ENCODE measurements at places on chromosomes 11 and 22.

DNA sequence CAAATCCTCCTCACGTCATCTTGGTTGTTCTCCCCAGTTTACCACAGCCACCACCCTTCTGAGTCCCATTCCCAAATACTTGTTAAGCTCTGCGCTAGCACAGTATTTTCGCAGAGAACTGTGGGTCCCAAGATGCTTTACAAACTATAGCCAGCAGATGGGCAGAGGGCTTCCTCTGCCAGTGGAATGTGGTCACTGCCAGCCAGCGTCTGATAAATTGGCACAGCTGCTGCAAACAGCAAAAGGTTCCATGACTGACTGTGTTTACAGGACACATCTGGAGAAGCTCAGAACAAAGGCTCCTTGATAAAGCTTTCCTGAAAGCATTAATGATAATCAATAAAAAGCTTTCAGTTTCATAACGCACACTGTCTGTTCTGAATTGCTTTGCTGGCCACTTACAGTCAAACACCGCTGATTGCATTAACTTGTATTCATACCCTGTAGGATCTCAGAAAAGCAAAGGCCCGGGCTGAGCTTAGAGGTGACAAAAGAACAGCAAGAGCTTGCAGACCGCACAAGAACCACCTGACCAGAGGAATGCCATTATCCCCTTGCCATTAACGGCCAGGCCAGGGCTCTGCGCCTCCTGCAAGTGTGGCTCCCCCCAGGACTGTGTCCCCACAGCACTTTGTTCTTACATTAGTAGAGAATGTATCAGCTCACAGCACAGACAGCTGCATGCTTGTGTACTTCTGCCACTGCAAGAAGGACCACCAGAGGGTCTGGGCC lies 120.6 kb downstream of the MICAL3 start:
- no peak for DNase-seq

DNA sequence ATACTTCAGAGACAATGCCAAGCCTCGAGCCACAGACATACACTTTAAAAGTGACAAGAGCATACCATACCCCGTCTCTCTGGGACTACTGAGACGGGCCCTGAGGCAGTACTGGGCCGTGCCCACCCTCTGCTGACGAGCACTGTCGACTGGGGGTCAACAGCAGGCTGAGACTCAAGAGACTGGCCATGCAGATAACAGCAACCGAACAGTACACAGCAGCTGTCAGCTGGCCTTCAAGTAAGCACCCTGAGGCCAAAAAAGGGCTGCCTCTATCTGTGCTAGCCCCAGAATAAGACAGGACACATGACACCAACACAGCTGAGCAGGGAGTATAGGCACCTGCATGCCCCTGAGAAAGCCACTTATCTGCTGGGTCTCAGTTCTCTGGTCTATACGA lies 18.9 kb upstream of the TMEM121B start:
- DNase-seq: no peak

DNA sequence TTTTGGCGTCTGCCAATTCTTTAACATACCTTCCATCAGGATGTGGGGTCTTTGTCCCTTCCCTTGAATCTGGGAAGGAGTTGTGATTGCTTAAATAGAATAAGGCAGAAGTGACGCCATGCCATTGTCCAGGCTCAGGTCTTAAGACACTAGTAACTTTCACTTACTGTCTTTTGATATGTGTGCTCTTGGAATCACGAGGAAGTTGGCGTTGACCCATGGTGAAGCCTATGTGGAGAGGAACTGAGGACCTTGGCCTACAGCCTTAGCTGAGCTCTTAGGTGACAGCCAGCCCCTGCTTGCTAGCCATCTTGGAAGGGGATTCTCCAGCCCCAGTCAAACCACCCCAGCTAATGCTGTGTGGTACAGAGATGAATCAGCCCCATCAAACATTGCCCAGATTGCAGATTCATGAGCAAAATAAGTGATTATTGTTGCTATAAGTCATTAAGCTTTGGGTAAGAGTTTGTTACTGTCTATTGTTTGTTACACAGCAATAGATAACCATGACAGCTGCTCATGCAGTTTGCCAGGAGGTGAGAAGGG lies 17.6 kb upstream of the CLPB start:
- DNase-seq: no peak

- no peak for DNase-seq
Measured at GRCh38 chr11:11813288-11813962, 28.3 kb upstream of the USP47 start.
